ENCODE measurements at places on chromosomes 4 and X.

- DNase-seq: peak; percentile 86
These were observed 58.6 kb upstream of the ZC4H2 start for GRCh38 chrX:65034668-65035445.

DNA sequence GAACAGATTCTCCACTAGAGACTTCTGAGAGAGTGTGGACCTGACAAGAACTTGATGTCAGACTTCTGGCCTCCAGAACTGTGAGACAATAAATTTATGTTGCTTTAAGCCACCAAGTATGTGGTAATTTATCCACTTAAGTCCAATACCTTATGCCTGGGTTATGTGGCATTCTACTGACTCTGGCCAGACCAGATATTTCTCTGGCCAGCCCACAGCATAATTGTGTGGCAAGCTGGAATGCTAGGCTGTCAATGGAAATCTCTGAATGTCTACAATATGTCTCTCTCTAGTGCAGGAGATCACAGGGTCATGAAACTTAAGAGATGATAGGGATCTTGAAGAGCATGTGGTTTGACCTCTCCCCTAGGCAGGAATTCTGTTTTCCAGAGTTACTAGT, 251.0 kb downstream of the ZNF674 start:
- DNase-seq: no peak

DNA sequence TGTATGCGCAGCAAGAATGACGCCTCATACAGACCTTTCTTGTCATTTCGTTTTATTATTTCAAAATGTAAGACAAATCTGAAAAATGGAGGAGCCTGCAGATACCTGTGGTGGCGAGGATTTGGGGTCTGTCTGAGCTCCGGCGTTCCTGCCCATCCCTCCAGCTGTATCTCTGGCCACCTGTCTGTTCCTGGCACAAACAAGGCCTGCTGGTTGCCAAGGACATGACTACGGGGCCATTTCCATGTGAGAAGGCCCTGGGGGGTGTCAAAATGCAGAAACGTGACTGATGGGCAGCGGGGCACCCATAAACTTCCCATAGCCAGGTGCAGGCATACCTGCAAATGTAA, 591 bp upstream of the TSPAN7 start:
- DNase-seq: no peak

DNA sequence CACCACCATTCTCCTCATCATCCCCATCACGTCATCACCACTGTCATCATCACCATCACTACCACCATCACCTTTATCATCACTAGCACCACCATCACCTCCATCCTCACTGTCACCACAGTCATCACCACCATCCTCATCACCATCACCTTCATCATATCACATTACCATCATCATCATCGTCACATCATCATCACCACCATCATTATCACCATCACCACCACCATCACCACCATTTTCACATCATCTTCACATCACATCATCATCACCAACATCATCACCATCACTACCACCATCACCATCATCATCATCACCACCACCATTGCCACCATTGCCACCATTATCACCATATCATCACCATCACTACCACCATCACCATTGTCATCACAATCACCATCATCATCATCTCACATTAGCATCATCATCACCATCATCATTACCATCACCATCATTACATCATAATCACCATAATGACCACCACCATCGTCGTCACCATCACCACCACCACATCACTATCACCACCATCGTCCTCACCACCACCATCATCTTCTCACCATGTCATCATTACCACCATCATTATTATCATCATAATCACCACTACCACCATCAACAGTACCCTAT, 46.3 kb upstream of the NKX1-1 start:
- no peak for DNase-seq

DNA sequence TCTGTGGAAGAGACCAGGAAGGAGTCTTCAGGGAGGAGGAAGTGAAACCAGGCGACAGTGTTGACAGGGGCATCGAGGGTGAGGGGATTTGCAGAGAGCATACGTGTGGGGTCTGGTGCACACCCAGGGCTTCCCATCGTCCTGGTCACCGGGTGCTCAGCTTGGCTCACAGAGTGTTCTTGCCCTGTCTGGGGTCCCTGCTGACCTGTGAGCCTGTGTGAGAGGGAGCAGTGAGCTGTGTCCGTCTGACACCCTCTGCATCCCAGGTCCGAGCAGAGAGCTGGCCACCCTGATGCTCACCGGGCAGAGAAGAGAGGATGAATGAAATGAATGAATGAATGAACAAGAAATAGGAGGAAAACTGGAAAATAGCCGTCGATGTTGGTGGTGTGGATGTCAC, 46.5 kb downstream of the CPZ start:
- no peak for DNase-seq

DNA sequence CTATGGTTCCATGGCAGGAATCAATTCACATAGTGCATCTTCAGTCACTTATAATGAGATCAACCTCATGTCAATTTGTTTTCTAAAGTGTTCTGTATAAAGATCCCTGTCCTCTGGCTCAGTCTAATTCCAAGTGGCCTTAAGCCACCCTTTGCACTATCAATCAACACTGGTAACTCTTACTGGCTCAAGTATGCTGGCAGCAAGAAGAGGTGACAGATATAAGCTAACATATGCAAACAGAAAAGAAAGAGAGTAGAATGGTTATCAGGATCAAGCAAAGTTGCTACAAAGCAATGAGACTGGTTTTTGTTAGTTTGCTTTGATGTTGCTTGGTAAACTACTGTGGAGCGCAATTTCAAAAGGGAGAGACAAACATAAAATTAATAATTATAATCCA, 67.0 kb downstream of the AMMECR1 start:
- DNase-seq: no peak

DNA sequence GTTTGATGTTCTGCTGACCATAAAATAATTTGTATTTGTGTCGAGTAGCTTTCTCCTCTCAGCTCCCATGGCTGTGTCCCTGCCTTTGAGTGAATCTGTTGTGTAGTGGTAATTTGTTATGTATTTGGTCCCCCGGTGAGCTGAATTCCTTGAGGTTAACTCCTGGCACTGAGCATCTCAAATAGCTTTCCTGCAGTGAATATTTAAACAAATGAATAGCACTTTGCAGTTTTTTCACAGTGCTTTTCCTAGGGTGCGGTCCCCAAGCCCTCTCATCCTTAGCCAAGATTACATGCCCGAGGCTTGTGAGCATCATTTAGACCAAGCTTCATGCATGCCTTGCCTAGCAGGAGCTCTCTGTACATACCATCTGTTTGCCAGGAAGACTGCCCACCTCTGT, 74.2 kb downstream of the CLDN34 start:
- no peak for DNase-seq

- DNase-seq: no peak
These were observed 236.3 kb upstream of the NWD2 start for GRCh38 chr4:37008199-37008598.

DNA sequence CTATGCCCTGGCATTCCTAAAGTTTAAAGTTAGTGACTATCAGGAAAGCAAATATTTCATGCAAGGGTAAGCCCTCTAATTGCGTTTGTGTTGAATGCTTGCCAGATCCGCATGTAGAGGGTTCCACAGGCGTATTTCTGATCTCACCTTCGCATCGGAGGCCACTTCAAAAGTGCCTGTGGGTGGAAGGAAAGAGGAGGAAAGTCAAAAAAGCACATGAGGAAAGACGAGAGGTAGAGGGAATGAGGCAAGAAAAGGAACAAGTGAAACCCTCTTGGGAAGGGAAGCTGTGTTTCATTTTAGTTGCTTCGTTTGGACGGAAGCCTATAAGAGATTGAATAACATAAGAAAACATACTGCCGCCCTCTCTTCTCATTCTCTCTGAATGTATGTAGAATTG, 628.8 kb downstream of the SPRY1 start:
- DNase-seq: no peak

- no peak for DNase-seq
These were observed 29.0 kb downstream of the LRBA start for GRCh38 chr4:150986085-150986484.

GRCh38 chr4:147057611-147058190, 112.0 kb upstream of the TTC29 start:
- DNase-seq: no peak

DNA sequence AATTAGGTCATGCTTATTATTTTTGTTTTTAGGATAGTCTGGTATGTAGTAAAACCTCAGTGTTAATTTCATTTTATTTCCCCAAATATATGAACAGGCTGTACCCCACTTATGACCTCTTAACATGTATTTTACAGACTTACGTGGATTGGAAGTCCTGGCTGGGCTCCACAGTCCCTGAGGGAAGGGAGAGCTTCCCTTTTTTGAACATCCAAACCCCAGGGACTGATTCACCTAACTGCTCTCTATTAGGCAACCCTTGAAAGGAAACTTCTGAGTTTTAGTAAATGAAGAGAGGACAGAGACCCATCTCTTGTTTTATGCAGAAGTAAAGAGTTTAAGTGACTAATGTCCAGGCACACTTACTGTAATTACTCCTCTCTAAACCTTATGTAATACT, 233.1 kb upstream of the SPRY1 start:
- no peak for DNase-seq

DNA sequence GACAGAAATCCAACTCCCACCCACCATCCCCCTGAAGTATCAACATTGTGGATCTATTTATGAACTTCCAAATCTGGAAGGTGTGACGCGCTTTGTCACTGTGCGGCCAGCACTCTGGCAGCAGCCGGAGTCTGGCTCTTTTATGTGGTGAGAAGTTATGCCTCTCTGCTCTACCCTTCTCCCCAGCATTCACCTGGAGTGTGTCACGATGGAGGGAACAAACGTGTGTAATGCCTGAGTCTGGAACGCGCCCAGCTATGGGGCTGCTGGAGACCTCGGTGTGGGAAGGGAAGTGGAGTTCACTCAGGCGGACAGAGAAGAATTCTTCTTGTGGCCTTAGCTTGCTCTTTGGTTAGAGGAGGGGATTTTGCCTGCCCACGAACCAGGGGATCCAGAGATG, 222.1 kb upstream of the RPL34 start:
- DNase-seq: no peak

DNA sequence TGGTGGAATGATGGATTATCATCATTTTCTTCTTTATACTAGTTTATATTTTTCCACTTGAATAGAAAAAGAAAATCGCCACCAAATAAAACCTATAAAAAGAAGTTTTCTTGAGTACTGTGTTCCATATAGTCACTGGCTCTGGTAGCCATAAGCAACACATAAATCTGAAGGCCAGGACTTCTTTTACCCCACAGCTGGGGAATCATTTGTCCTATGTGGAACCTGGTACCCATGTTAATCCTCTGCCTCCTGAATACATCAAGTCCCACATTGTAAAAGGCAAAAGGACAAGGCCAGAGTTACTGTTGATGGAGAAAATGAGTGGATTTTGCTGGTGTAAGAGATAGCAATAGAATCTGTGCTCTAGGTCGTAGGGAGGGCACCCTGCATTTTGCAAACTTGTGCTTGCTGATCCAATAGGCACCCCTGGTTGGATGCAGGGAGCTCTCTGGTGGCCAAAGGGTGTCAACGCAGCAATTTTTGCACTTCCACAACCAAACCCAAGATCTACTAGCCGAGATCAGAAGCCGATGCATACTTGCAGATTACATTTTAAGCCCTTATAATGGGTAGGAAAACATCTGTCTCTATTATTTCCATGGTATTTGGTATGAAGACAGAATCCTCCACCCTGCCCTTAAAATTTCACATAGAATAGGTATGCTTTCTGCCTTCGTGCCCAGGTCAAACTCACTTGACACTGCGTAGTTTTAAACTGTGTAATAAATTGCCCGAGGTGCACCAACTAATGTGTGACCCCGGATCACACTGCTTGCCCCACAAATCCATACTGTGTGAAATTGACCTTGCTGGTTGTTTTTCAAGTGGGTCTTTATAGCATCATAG, 146.2 kb upstream of the SCML1 start:
- peak; percentile 72 for DNase-seq

DNA sequence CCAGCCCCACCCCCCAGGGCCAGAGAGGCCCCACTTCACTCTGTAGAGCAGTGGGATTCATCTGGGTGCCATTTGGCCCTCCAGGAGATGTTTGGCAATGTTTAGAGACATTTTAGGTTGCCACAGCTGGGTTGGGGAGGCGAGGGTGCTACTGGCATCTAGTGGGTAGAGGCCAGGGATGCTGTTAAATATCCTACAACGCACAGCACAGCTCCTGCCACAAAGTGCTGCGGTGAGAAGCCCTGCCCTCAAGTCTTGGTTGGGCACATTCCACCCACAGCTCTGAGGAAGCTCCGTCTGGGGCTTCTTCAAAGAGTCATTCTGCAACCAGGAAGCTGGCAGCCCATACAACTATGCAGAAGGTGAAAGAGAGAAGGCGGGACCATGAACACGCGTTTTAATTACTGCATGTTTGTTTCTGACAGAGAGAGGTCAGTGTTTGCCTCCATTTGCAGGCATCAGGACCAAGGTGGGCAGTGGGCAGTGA, 48.1 kb upstream of the FAM9C start:
- DNase-seq: no peak

GRCh38 chr4:101259876-101260275, 87.5 kb downstream of the PPP3CA start:
- DNase-seq: peak; percentile 79

- no peak for DNase-seq
These were observed 44.9 kb downstream of the SPATA18 start for GRCh38 chr4:52096048-52096447.

GRCh38 chr4:73662709-73663546, 42.7 kb upstream of the RASSF6 start:
- peak; percentile 20 for DNase-seq

DNA sequence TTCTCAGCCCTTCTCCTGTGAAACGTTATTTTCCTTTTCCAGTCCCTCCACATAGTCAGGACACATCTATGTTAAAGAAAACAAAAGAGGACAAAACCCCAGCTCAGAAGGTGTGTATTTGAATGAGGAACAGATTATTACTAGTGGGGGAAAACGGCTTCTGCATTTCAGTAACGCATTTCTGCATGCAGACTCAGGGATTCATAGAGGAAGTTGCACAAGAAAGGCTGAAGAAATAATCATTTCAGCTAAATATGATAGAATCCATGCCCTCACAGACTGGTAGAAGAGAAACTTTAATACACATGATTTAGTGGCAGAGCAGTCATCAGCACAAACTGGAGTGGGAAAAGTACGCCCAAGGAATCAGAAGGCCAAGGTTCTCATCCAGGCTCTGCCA, 270.8 kb upstream of the FGF13 start:
- DNase-seq: no peak

DNA sequence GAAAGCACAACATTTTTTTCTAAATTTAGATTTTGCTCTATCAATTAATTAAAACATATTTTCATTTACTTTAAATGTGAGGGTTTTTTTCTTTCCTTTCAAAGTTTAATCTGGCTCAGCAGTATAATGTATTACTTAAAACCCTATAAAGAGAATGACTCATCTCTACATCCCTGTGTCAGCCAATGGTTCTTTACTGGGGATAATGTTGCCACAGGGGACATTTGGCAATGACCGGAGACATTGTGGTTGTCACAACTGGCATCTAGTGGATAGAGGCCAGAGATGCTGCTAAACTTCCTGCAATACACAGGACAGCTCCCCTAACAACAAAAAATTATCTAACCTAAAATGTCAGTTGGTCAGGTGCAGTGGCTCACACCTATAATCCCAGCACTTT, 53.8 kb downstream of the SYNPO2 start:
- no peak for DNase-seq

GRCh38 chr4:14987054-14987453, 15.2 kb upstream of the CPEB2 start:
- DNase-seq: no peak

GRCh38 chr4:161949946-161950725, 213.7 kb downstream of the FSTL5 start:
- no peak for DNase-seq

Measured in MM.1S (cell line).